ENCODE measurements at places on chromosomes 4 and X.

DNA sequence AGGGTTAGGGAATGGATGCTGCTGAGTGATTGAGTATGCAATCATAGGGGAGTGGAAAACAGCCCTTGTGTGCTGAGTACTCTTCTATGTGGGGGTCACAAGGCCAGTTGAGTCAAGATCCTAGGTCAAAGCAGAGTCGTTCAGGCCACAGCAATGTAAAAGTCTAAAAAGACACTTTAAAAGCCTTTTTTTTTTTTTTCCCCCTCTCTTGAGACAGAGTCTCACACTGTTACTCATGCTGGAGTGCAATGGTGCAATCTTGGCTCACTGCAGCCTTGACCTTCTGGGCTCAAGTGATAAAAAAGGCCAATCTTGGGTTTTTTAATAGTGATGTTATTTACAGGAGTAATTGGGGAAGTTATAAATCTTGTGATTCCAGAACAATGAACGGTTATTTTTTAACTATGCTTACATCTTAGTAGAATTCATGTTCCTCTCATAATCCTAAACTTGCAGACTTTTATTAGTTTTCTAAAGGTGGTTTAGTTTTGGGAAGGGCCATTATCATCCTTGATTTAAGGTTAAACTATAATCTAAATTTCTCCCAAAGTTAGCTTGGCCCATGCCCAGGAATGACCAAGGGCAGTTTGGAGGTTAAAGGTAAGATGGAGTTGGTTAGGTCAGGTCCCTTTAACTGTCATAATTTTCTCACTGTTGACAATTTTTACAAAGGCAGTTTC lies 82.2 kb upstream of the BMP2K start:
- DNase-seq, result no peak

GRCh38 chr4:123674762-123675465 lies 278.3 kb downstream of the SPRY1 start:
- DNase-seq, result no peak

DNA sequence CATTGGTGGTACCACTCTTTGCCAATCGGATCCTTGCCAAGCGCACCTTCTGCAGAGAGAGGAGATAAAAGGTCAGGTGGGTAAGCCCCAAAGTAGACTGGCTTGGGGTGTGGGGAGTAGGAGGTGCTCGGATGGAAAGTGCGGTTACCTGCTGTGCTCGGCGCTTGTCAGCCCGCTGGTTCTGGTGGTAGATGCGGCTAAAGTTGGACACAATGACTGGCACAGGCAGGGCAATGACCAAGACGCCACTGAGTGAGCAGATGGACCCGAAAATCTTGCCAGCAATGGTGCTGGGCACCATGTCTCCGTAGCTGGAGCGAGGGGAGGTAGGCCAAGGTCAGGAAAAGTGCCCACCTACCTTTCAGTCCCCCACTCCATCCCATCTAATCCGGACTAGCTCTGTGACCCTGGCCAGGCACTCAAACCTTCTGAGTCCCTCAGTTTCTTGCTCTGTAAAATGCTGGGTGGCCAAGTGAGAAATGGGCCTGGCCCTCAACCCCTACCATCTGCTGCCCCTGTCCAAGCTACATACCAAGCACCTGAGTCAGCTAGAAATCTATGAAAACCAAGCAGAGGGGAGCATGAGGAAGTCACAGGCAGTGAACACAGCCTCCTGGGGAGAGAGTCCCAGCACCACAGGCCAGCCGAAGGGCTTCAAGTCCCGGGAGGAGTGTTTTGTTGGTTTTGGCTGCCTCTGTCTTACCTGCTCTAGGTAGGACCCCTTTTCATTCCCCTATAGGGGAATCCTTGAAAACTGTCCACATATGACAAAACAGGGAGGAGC lies 4.7 kb downstream of the KCND1 start:
- DNase-seq, result no peak

DNA sequence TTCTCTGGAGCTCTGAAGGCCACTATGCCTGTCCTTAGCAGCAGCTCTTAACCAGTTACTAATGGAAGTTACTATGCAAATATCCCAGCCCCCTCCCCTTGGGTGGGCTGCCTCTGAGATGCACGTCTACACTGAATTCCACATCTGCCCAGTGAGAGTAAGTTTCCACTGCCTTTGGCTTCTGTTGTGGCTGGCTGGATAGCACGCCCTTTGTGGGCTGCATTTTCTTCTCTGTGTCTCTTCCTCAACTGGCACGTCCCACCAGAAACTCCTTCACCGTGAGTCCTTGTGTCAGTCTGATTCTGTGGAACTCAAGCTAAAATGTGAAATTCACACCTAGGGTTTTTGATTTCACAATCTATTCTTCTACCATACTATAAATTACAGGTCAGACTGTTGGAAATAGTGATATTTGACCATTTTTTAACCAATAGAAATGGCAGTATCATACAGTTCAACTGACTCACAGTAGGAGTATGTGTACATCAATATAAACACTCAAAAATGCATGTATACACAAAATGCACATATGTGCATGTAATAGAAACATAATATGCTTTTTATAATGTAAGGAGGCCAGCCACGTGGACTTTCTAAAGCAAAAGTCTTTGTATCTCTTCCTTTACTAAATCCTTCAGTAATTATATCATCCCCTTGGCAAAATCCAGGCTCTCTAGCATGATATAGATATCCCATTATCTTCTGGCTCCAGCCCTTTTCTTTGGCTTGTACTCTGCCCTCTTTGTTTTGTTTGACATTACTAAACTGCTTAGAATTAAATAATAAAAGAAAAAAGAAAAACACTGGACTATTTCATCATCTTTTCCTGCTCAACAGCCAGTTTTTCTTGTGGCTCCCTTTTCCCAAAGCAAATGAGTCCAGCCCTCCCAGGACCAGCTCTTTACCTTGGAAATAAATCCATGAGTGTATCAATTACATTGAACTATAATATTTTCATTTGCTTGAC lies 33.2 kb upstream of the LDB2 start:
- no peak for DNase-seq

DNA sequence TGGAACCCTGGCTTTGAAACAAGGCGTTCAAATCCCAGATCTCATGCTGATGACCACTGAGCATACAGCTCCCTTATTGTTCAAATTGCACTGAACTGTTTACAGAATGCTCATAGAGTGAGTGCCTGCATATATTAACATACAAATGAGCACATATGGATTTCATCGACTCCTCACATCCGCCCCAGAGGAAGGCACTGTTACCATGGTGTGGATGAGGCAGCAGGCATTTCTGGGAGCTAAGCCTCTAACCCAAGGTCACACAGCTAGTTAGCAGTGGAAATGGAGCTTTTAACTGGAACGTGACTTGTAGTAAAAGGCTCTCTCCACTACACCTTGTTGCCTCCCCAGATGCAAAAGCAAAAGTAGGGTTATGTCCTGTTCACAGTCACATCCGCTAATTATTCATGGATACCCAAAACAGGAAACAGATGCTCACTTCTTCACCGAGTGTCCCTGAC lies 289.7 kb downstream of the STK32B start:
- DNase-seq, result no peak

DNA sequence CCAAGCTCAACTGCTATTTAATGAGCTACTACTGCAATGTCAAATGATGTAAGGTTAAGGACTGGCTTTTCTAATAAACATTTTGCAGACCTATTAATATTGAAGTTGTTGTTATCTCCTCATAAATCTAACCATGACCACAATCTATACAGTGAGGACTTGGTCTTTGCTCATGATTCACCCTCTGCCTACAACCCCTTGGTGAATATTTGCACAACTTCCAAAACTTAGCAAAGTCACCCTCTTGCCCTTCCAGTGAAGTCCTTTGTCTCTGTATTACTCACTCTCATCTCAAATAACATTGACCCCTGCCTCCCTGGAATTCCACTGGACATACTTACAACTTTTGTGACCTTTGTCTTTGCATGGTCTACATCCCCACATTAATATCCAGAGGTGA lies 204.5 kb downstream of the KCNIP4 start:
- DNase-seq, result no peak

DNA sequence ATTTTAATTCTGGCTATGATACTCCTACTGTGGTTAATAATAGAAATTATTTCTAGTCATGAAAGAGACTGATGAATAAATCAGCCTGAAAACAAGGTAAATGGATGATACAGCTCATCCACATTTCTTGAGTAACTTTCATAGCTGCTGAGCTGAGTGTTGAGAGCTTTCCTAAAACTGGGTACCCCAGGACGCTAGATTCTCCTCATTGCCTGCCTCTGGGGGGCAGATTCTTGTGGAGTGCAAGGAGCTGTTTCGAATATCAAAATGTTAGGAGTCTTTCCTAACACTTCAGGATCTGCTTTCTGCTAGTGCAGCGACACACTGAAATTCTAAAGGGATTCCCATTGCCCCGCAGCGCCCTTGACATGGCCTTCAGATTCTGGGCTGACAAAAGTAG lies 2.1 kb downstream of the MND1 start:
- no peak for DNase-seq

GRCh38 chrX:40734971-40735324 lies 394 bp downstream of the MED14 start:
- no peak for DNase-seq

DNA sequence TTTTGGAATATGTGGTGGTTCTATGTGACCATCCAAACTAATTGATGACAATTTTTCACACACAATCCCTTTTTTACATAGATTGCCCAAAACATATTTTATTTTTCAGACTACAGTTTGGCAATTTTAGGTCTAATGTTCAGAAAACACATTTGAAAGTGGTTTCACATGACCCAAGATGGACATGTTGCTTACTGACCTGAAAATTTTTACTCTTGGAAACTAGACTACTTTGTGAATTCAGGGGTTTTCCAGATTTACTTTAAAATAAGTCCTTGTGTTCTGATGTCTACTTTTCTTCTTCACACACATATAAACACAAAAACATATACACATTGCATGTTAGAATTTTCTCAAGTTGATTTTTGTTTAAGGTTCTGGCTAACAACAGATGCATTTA lies 79.5 kb downstream of the HMGB2 start:
- DNase-seq, result no peak

GRCh38 chrX:118727686-118728339 lies 407 bp downstream of the IL13RA1 start:
- DNase-seq, result no peak

DNA sequence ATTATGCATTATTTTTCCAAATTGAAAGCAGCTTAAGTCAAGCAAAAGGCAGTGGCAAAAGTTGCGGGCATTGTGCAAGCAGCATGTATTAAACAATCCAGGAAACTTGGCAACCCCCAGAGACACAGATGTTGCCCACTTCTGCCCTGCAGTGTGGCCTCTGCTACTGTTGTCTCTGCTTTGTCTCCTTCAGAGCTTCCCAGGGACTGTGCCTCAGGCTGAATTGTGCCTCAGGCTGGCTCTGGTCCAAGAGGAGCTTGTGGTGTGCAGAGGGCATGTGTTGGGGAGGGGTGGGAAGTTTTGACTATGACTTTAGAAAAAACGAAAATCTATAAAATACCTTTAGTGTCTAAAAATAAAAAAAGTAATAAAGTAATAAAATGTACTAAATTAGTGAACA lies 201.4 kb downstream of the CCSER1 start:
- DNase-seq, result no peak

- DNase-seq, result no peak
Observed at GRCh38 chrX:107442914-107443527, 6.4 kb upstream of the FRMPD3 start.

GRCh38 chr4:179595671-179596410 lies 2153.6 kb upstream of the AGA start:
- no peak for DNase-seq

DNA sequence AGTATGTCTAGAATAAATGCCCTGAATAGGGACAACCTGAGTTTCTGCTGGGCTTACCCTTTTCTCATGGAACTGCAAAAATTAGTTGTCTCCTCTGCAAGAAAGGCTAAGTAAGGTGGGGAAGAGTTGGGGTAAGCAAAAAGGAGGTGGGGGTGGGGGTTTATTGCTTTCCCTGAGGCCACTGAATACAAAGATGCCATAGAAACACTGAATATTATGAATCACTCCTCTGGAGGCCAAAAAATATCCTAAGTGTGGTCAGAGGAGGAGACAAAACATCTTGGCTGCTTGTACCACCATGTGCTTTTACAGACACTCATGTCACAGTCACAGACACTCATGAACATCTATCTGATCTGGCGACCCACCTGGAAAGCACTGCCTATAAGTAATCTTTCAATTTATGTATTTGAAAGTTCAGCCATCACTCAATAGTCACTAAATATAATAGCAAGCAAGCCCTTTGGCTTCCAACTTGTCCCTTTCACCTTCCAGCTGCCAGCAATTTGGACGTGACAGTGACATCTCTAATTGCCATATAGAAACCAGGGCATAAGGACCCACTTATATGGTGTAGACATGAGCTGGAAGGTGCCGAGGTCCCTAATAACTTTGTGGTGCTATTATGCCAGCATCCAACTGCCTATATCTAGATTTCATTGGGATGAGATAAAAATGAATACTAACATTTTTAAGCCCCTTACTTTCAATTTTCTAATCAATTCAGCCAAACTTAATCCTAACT lies 122.7 kb upstream of the CBR4 start:
- no peak for DNase-seq

DNA sequence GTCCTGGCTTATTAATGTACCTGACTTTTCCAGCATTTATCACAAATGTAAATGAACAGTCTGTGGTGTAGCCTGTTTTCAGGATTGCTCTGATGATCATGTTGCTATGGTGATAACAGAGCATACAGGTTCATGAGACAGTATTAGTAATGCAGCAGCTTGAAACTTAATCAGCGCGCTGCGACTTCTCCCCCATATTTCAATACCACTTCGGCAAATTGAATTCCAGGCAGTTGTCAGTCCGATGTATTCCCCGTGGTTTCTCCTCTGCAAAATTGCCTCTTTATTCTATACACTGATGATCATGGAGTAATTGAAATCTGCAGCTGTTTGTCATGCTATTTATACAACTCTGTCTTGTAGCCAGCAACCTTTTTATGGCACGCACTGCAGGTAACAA lies 239.3 kb downstream of the C4orf33 start:
- DNase-seq, result no peak

- DNase-seq, result no peak
Observed at GRCh38 chrX:109184506-109185139, 297.3 kb downstream of the GUCY2F start.

DNA sequence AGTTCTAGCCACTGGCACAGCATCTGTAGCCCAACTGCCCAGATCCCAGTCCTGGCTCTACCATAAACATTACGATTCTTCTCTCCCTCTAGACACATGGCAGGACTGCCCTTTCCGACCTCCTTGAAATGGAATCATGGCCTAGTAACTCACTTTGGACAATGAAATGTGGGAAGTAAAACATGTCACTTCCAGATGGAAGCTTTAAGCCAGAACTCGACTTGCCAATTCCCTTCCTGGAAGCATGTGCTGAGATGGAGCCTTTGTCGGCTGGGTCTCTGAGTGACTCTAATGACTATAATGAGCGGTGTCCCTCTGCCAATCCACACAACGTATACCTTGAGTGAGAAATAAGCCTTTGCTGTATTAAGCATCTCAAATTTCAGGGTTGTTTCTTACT lies 34.7 kb downstream of the SH3RF1 start:
- DNase-seq, result no peak

- no peak for DNase-seq
Observed at GRCh38 chrX:1592470-1593142, 1.2 kb downstream of the AKAP17A start.

Data from activated gamma-delta T cell treated with anti-CD3 and anti-CD28 coated beads, Interleukin-2, amount 50 U/mL, for 16 hours (primary cell).